MCF 10A (cell line): ENCODE measurements at places on chromosomes 6 and 20.

- peak; percentile 44 for DNase-seq
Measured at GRCh38 chr20:3407040-3407770, at the start of gene DNAAF9. Gene DNAAF9 (minus strand): TSS chr20:3407669. CDS start chr20:3407557, 112 bp downstream.

GRCh38 chr20:61832181-61832580 lies 233.5 kb downstream of the TAF4 start:
- DNase-seq = no peak

GRCh38 chr20:49888212-49889000 lies 26.9 kb downstream of the SPATA2 start:
- DNase-seq = peak; percentile 54

DNA sequence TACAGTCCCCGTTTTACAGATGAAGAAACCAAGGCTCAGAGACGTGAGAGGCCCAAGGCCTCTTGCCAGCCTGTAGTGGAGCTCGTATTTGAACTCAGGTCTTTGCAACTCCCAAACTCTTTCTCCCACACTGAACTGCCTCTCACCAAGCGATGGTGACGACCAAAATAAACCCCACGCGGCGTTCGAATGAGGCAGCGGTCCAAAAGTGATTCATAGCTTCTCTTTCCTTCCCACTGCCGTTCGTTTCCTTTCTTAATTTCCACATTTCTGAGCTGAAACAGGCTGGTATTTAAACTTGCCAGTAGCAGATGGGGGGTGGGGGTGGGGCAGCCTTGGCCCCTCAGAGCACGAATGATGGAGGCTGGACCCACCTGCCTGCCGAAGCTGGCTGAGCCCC lies 252.9 kb upstream of the KCNG1 start:
- peak; percentile 5 for DNase-seq

DNA sequence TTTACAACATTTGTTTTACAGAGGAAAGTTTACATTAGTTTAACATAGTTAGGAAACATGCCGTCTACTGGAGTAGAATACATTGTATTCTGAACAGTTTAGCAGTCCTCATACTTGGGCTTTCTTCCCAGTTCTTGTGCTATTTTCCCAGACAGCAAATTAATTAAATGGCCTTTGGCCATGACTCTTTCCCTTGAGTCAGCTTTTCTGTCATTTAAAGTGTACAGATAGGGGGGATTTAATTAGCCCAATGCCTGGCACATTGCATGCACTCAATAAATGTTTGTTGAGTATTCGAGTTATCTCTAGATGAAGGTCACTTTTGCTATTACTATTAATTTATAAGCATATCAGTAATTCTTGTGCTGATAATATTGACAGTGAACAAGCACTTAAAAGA lies 1.6 kb downstream of the TMEM244 start:
- no peak for DNase-seq

GRCh38 chr6:21396313-21396712 lies 197.2 kb upstream of the SOX4 start:
- peak; percentile 9 for DNase-seq

DNA sequence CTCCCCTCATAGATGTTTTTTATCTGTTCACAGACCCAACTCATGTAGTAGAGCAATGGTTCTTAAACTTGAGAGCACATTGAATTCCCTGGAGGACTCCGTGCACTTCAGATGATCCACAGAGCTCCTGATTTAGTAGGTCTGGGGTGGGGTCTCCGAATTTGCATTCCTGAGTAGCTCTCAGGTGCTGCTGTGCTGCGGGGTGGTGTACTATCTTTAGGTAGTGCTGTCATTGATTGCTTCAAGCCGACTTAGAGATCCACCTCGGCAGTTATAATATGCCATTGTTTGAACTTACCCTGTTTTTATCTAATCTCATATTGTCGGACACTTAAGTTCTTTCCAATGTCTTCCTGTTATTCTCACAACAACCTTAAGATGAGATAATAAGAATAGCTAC lies 45.0 kb downstream of the BMP2 start:
- DNase-seq = no peak

DNA sequence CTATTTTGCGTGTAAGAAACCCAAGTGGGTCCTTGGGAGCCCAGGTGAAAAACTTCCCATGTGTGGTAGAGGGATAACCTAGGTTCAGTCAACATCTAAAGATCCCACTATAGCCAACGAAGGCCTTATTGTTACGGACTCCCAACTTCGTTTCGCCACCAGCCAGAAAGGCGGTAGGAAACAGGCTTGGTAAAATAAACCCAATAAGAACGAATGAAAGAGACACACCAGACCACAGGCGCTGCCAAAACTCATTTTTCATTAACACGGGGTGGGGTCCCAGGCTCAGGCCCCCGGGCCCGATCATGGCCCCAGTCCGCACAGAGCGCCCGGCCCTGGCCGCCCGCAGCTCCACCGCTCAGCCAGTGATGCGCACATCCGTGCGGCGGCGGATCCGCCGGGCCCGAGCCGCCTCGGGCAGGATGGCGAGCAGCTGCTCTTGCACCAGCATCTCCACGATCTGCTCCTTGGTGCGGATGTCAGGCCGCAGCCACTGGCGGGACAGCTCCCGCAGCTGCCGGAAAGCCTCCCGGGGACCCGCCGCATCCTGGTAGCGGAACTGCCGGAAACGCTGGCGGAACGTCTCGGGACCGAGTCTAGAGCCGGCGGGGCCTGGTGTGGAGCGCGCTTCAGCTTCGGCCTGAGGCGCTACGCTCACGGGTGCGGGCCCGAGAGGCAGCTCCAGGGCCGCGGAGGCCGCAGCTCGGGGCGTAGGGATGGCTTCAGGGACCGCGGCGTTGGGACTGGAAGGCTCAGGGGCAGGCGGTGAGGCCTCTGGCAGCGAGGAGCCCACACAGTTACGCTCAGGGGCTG lies 709 bp downstream of the SCAND1 start:
- peak; percentile 22 for DNase-seq

DNA sequence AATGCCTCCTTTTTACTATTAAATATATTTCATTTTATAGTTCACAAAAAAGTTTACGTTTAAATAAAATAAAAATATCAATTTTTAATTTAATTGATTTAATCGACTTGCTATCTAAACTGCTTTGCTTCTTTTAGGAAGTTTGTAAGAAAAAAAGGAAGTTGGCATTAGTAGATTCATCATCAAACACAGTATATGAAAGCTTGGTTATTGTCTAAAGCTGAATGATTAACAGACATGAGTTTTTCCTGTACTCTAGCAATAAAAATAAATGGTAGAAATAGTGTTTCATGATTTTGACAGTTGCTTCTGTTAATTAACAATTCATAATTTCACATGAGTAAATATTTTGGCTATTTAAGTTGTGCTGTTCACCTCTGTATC lies 1285.5 kb upstream of the GJE1 start:
- no peak for DNase-seq
